Erythroblast (primary cell): ENCODE measurements at places on chromosomes 3 and 15.

DNA sequence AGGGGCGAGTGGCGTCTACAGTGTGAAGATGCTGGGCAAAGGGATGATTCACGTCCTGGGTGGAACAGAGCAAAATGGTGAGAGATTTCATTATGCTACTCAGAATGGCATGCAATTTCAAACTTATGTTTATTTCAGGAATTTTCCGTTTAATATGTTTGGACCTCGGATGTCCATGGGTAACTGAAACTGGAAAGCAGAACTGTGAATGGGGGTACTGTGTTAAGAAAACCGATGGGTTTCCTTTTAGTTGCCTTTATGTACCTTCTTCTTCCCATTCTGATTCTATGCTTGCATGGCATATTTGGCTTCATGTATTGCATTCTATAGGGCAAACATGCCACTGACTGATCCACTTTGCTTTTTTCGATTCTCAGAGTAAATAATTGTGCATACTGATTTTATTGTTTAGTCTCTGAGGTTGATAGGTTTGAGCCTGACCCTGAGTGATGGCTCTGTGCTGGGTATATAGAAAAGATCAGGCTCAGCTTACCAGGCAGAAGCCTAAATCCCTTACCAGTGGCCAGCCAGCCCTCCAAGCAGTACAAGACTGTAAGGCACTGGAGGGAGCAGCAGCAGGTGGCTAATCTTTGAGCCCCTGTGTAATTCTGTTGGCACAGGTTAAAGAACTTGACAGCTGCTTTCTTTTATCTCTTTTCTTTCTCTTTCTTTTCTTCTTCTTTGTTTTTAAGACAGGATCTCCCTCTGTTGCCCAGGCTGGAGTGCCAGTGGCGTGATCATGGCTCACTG, 4.5 kb downstream of the QTRT2 start:
- no peak for DNase-seq

- no peak for DNase-seq
These were observed 16.3 kb downstream of the GCSAM start for GRCh38 chr3:112116748-112117186.

- DNase-seq = no peak
These were observed 13.0 kb downstream of the LRRFIP2 start for GRCh38 chr3:37161351-37161750.

DNA sequence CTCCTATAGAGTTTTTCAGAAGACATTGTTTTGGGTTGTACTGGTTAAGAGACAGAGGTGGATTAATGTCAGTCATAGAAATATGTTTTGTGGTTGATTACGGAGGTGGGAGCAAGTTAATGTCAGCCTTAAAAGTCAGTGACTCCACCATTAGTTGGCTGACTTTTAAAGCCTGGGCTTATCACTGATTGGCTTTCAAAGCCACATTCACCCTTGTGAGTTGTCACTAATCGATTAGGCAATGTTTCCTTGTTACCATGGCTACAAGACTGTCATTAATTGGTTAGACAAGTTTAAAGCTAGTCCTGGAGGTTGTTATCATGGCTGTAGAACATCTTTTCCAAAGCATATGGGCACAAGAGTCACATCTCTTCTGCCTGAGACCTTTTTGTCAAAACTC, 73.0 kb downstream of the NEO1 start:
- DNase-seq = peak; percentile 9

DNA sequence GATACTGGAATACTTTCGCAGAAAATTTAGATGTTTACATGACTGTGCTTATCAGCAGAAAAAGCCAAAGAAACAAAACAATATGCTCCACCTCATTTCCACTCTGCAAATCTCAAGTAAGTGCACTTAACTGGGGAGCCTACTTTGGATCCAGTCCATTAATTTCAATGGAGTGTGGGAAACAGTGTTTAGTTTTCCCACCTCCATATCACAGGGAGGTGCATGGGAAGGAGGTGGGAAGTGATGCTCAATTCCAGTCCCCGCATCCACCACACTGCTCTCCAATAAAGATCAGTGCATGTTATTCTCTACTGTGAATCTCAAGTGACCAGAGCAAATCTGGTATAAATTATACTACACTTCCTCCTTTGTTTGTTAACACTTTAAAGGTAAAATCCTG, 2.9 kb downstream of the NEDD4 start:
- DNase-seq = no peak
